Right forelimb (tissue), 1 donor: ENCODE measurements at places on chromosomes 3 and 15.
A peak's percentile ranks its signal among the peaks of the same experiment; 100 is the strongest.

GRCh38 chr3:149555927-149556326 lies 81.4 kb downstream of the TM4SF4 start:
- DNase-seq = no peak

GRCh38 chr15:62449638-62450037 lies 284.6 kb upstream of the C2CD4B start:
- no peak for DNase-seq

GRCh38 chr3:104901396-104901795 lies 465.3 kb upstream of the ALCAM start:
- no peak for DNase-seq

GRCh38 chr3:136819731-136820679 lies 1.1 kb downstream of the SLC35G2 start:
- DNase-seq = peak; percentile 67

DNA sequence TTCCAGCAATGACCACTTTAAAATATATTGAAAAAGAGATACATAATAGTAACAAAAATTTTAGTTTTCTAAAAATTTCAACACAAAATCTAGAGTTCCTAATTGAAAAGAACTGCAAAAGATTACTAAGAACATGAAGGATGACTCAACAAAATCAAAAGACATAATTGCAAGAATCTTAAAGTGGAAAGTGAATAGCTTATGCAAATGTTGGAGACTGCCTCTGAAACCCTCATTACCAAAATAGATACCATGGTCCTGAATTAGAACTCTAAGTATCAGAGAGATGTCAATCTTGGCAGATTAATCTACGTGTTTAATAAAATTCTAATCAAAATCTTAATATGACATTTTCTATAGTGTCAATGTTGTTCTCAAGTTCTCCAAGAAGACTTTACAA lies 60.7 kb upstream of the SGO1 start:
- no peak for DNase-seq

DNA sequence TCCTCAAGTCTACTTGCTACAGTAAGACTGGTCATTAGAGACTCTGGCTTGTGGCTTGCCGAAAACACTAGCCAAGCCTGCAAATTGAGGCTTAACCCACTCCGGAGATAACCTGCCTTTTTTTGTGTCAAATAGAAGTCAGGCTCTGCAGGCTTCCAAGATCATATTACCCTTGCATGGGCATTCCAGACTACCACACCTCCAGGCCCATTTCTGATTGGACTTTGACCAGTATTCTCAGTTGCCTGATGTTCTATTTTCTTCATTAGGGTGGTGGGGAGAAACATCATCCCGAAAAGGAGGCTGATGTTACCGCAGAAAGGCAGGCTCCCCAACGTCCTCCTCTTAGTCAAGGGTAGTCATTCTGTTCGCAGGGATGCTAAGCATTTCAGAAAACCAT lies 68.1 kb upstream of the FOXP1 start:
- no peak for DNase-seq

- DNase-seq = no peak
Measured at GRCh38 chr3:46239301-46239938, 2.8 kb upstream of the CCR3 start.
